ENCODE measurements at places on chromosomes 11 and 22.

- DNase-seq: peak; percentile 8
Measured at GRCh38 chr11:126414615-126415014, 59.1 kb downstream of the ST3GAL4 start.

DNA sequence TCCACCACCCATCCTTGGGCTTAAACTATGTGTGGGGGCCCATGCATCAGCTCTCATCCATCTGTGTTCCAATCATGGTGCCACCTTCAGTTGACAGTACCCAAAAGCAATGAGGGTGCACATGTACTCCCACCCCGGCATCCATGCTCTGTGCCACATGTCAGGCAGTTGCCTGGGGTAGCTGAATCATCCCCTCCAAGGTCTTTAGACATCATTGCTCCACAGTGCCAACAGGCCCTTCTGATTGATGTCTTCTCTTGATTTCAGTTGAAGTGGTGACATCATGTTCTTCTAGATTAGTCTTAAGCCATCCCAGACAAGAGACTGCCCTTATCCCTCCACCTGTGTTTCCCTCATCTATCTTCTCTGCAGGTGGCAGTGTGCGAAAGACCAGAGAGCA is 42.5 kb downstream of the TMPRSS5 start:
- DNase-seq: peak; percentile 43

- peak; percentile 67 for DNase-seq
Measured at GRCh38 chr11:67504005-67504949, 886 bp downstream of the PITPNM1 start.

DNA sequence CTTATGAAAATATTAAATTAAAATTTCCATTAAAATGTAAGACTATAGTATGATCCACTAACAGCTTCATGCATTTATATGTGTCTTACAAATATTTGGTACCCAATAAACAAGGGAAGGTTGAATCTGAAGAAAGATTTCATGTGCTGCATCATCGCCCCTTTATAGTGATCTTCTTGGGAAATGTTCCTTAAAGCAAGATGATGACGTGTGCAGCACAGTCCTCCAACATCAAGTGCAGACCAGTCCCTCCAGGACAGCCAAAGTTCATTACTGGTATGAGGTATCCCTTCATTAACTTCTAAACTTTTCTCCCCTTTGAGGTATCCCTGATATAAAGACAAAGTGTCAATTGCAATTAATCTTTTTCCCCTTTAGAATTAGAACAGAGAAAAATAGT is 567.0 kb downstream of the METTL15 start:
- peak; percentile 11 for DNase-seq

- DNase-seq: peak; percentile 66
Measured at GRCh38 chr11:87879118-87879517, 296.1 kb downstream of the RAB38 start.

DNA sequence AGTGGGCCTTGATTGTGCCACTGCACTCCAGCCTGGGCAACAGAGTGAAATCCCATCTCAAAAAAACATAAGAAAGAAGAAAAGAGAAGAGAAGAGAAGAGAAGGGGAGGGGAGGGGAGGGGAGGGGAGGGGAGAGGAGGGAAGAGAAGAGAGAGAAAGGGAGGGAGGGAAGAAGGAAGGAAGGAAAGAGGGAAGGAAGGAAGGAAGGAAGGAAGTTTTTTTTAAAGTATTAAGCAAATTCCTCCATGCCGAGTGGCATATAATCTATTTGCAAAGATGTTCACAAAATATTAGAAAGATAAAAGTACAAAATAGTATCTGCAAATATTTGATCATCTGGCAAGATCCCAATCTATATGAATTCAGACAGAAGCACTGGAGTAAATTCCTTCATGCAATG is 10.5 kb upstream of the CFAP300 start:
- DNase-seq: no peak

DNA sequence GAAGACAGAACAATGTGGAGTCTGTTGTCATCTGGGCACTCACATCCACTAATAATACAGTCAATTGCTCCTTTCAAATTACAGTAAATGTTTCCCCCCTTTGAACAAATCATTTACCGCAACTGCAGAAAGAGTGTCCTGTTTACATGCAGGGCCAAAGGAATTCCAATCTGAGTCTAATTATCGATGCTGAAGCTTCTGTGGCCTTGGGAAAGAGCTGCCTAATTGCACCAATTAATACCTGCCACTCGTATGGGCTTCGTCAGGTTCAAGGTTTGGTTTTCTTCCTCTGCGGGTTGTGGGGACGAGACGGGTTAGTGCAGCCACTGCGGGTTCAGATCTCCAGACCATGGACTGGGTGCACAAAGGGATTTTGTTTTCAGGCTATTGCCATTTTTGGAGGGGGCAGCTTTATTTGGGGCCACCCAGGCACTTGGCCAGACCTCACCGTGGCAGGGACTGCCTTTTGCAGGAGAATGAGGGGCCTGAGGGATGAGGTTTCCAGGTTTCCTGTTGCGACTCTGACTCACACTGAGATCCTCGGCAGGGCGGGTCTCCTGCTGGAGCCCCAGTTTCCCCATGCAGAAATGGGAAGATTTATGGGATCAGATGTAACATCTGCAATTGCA is 147.6 kb downstream of the MIAT start:
- DNase-seq: peak; percentile 25

DNA sequence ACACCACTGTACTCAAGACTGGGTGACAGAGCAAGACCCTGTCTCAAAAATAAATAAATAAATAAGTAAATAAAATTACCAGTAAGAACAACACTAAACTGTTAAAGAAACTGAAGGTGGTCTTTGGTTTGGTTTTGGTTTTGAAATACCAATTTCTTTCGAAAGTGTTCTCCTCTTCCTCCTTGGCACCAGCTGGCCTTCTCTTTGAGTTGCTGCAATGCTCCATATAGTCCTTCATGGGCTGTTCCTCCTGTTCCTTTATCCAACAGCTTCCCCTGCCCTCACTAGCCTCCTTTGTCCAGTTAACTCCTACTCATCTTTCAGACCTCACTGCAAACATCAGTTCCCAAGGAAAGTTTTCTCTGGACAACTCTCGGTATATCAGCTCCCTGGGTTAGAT is 5.0 kb upstream of the UVRAG start:
- DNase-seq: no peak

GRCh38 chr11:45145083-45145378 is 1.4 kb upstream of the PRDM11 start:
- no peak for DNase-seq

DNA sequence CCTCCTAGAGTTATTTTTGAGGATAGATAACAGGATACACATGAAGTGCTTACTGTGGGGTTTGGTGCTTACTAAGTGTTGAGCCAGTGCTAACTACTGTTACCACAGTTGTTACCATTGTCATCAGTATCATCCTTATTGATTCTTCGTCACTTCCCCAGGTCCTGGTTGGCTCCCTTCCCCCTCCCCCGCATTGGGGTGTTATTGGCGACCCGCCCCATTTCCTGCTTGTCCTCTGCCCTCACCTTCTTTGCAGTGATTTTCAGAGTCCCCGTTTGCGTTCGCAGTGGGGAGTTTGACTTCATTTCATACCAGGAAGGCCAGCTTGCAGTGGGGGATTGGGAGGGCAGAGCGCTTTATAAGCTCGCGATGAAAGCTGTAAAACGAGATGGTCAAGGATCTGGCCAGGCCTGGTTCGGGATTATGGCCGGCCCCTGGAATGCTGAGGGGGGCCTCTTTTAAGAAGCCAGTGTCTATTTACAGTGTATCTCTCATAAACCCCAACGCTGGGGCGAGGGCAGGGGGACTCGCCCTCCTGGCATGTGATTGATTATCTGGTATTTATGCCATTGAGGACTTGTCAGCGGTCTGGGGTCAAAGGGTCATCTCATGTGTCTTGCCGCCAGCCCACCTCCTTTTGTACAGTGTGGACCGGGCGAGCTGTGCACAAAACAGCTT is 84.6 kb upstream of the NNMT start:
- no peak for DNase-seq

DNA sequence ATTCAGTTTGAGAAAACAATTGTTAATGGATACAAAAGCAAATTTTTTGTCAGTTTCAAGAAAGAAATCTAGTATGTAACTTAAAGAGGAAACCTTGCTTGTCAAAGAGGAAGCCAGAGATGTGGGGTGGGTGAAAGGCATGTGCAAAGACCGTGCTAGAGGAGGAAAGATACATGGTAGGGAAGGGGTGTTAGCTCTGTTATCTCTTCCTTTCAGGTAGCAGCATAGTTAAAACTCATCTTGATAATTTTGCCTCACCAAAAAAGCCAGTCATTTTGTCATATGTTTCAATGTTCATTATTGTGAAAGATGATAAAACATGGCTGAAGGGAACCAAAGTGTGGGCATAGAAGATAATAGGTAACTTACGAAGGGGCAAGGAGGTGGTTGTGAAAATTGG is 2.6 kb upstream of the MS4A2 start:
- no peak for DNase-seq

GRCh38 chr11:111819161-111819828 is 52.1 kb downstream of the ALG9 start:
- peak; percentile 89 for DNase-seq

GRCh38 chr22:48926136-48926535 is 901.5 kb downstream of the BRD1 start:
- DNase-seq: no peak

GRCh38 chr11:104003491-104003890 is 32.9 kb upstream of the DDI1 start:
- DNase-seq: peak; percentile 63

DNA sequence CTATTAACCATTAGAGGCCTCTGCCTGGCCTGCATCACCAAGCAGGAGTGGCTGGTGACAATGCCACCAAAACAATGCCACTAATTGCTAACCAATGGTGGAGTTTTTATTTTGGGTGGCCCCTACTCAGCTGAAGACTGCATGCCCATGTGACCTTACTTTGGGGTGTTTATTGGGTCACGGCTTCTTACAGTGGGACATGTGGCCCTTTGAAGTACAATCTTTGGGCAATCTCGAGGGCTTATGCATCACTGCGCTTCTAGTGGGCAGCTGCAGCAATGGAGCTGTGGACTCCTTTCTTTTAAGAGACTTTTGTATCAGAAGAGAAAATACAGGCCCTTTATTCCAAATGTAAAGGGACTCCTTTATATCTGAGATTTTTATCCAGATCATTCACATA is 85.7 kb downstream of the IGLL5 start:
- no peak for DNase-seq

DNA sequence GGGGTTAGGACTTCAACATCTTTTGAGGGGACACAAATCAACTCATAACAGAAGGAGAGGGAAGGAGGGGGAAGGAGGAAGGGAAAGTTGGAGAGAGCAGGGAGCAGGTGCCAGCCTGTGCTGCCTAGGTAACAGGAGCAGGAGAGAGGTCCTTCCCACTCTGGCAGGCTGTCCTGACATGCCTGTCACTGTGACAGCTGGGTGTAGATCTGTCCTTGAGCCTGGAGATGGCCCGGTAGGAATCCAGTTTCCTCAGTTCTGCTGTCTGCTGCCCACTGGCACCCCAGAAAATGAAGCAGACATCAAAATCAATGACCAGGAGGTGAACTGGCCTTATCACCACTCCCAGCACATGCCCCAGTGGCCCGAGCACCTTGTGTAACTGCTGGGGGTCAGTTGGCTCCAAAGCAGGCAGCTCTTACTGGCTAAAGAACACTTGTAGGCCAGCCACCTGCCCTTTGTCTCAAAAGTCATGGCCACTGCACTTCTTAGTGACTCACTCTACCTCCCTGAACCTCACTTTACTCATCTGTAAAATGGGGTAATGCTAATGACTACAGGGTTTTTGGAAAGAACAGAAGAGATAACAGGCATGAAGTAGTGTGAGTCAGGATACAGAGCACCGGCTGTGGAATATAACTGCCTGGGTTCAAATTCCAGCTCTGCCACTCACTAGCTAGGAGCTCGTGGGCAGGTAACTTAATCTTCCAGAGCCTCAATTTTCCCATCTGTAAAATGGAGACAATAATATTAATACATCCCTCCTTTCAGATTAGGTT is 8.0 kb upstream of the TSPAN18 start:
- no peak for DNase-seq

GRCh38 chr11:19978668-19979518 is 181.4 kb downstream of the DBX1 start:
- peak; percentile 84 for DNase-seq

GRCh38 chr22:36334821-36335603 is 52.8 kb downstream of the MYH9 start:
- DNase-seq: peak; percentile 85

DNA sequence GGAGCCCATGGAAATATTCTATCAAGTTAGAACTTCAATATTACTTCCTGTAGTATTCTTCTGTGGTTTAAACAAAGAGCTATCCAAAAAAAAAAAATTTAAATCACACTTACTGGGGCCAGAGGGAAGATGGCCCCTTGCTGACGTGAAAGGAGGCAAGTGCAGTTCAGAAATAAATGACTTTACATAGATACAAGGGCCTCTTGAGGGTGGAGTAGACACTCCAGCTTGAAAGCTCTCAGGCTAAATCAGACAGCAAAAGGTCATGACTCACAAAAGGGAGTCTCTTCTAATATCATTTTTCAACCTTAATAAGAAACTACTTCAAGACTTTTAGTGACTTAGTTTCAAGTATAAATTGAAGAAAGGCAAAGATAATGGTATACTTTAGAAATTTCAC is 1160.3 kb downstream of the FAM181B start:
- DNase-seq: no peak

GRCh38 chr11:27740362-27741013 is 40.2 kb upstream of the BDNF start:
- DNase-seq: peak; percentile 1

- DNase-seq: no peak
Measured at GRCh38 chr22:22318723-22319465, 74.3 kb downstream of the VPREB1 start.

DNA sequence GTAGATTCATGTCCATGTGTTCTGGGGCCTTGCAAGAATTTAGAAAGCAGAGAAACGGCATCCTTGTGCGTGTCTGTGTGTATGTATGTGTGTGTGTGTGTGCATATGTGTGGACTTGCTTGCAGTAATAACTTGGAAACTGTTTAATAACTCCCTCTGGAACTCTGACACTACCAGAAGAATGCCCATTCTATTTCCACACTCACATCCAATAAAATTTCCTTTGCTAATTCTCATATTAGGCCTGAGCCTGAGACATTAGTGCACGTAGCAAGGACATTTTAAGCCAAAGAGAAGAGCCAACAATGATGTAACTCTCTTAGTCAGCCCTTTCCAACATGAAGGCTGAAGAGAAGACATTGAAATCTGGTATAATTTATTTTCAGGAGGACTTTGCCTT is 3.2 kb downstream of the OR4D6 start:
- no peak for DNase-seq

- DNase-seq: no peak
Measured at GRCh38 chr11:77580712-77581337, 8.9 kb upstream of the AQP11 start.

GRCh38 chr11:132589791-132590190 is 942.5 kb downstream of the OPCML start:
- no peak for DNase-seq

GRCh38 chr22:43541462-43542407 is 129.9 kb downstream of the MPPED1 start:
- DNase-seq: no peak

GRCh38 chr11:95688501-95689222 is 100.9 kb downstream of the FAM76B start:
- no peak for DNase-seq

GRCh38 chr22:16717699-16718558 is 107.3 kb downstream of the XKR3 start:
- peak; percentile 0 for DNase-seq

- no peak for DNase-seq
Measured at GRCh38 chr11:83836065-83836464, 549.9 kb upstream of the CCDC90B start.
